ENCODE measurements at places on chromosomes 4 and X.

DNA sequence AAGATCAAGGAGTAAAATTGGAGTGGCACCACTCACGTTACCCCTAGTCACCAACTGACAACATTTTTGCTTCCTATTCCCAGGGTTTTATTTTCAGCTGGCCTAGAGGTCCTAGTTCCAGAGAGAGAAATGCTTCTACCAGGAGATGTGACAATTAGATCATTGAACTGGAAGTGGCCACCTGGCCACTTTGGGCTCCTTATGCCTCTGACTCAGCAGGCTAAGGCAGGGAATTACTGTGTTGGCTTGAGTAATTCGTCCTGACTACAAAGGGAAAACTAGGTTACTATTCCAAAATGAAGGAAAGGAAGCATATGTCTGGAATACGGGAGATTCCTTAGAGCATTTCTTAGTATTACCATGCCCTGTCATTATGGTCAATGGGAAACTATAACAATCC is 831.6 kb upstream of the NDST4 start:
- DNase-seq, result no peak

- DNase-seq, result no peak
Measured at GRCh38 chrX:69237236-69237635, 72.0 kb upstream of the PJA1 start.

GRCh38 chr4:124325690-124326089 is 386.8 kb downstream of the ANKRD50 start:
- DNase-seq, result no peak

DNA sequence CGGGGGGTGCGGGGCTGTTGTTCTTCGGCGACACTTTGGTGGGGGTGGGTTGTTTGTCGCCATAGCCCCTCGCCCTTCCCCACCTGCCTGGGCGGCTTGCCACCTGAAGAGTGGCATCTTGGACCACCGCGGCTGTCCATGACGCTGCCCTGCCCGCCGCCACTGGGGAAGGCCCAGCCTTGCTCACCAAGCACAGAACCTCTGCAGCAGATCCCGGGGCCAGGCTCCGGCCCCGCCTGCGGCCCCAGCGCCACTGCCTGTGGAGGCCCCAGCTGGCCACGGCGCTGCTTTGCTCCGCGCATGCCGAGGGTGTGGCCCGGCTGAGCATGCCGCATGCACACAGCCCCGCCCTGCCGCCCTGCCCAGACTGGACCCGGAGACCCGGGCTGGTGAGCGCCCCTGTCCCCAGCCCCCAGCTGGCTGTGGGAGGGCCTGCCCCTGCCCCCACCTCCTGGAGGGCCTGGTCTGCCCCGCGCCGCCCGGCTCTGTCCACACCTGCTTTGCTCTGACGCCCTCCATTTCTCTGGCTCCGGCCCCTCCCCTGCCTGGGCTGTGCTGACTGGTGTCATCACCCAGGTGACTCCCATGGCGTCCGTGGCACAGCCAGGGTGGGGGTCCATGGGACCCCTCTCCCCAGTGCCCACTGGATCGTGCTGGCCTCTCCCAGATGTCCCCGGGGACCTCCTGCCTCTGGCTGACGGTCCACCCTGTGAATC is 5.3 kb downstream of the NAT8L start:
- no peak for DNase-seq

GRCh38 chrX:80317646-80318045 is 102.6 kb upstream of the TENT5D start:
- no peak for DNase-seq

- no peak for DNase-seq
Measured at GRCh38 chrX:150352581-150352980, 10.5 kb upstream of the MAMLD1 start.

DNA sequence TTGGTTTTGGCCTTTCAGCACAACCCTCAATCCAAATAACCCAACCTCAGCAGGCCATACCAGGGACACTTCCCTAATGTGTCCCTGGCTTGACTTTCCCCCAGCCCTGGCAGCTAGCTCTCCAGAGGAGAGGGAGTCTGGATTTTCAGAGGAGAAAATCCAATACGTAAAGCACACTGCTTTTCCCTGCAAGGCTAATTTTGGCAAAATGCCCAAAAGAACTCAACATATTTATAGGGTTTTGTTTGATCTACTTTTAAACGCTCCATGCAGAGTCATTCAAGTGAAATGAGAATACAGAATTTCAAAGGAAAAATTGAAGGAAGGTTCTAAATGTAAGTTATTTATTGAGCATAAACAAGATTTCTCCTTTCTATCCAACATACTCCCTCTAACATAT is 167.2 kb downstream of the SH3KBP1 start:
- DNase-seq, result no peak

- DNase-seq, result no peak
Measured at GRCh38 chr4:187071946-187072600, 348.4 kb upstream of the FAT1 start.

DNA sequence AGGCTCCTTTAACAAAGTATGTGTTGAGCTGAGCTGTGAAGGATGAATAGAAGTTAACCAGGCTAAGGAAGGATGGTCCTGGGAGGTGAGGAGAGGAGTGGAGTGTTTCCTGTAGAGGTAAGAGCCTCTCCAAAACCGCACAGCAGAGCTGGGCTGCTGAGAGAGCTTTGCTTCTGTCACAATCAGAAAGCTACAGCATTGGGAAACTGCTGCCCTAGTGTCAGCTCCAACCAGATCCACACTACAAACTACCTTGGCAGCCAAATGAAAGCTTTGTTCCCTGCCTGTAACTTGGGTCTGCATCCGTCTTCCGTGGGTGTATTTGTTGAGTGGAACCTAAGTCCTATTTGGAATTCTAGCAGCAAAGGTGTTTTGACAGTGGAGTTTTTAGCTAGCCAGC is 91.8 kb downstream of the REPS2 start:
- no peak for DNase-seq

DNA sequence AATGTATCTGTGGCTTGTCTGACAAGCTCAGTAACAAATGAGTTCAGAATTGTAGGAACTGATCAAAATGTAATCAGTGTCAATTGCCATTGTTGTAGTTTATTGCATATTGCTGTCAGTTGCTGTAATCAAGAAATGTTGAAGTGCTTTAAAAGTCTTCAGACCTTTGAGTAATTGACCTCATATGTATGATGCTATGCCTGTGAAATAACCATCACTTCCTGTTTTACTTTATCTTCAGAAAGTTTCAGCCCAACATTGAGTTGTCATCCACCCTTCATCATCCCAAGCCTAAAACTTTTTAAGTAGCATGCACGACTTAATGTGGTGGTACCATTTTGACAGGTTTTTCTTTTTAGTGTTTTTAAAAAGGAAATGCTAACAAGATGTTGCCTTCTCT is 212.4 kb downstream of the ARHGAP10 start:
- no peak for DNase-seq

DNA sequence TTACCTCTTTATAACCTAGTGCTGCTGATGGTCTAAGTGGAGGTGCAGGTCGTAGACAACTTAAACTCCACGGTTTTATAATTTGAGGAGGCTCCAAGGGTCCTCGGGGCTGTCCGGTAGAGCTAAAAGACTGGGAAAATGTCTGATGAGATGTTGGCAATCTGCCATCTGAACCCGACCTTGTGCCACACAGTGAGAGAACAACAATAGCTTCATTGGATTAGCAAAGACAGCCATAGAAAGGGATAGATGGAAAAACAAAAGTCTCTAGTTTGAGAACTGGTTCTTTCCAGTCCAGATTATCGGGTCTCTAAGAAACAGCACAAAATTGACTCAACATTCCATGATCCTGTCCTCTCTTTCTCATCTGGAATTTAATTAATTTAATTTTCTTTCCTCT is 31.6 kb downstream of the CD40LG start:
- no peak for DNase-seq

GRCh38 chr4:87476934-87477333 is 52.2 kb downstream of the SPARCL1 start:
- DNase-seq, result no peak

GRCh38 chrX:143757887-143758286 is 37.3 kb upstream of the SPANXN2 start:
- DNase-seq, result no peak

- DNase-seq, result no peak
Measured at GRCh38 chrX:108610141-108610540, 126.2 kb downstream of the IRS4 start.

DNA sequence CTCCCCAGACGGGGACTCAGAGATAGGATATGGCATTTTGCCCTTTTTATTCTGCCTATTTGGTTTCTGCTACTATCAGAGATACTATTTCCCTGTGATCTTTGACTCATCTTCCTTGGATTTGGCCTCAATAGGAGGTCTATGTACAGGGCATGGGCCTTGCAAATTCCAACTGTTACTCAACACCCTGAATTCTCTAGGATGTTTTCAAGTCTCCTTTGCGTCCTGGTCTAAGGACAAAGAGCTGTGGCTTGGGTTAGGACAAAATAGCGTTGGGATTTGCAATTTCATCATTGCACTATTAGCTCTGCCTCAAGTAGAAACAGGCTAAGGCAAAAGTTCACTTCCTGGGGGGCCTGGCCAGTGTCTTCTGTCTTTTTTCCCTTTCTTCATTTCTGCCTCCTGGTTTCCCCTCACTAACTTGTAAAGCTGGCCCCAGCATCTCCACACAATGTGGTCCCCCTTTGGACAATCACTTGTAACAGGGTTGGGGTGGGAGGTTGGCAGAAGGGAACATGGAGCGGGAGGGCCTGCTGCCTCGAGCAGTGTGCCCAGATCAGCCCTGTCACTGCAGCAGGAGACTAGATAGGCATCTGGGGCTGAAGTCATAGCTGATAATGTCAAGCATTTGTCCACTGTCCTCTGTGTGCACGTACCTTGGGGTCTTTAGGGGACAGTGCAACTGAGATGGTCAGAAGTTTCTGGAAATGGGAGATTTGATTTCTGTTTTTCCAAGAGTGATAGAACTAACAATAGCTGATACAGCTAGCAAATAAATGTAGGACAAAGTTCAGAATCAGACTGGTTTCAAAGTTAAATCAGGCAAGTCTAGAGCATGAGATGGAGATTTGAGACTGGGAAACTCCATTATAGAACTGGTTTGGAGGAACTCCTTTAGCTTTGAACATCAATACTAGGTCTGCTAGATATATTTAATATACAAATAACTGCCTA is 25.8 kb upstream of the STBD1 start:
- no peak for DNase-seq

GRCh38 chr4:121176082-121176934 is 12.2 kb upstream of the TNIP3 start:
- DNase-seq, result no peak

DNA sequence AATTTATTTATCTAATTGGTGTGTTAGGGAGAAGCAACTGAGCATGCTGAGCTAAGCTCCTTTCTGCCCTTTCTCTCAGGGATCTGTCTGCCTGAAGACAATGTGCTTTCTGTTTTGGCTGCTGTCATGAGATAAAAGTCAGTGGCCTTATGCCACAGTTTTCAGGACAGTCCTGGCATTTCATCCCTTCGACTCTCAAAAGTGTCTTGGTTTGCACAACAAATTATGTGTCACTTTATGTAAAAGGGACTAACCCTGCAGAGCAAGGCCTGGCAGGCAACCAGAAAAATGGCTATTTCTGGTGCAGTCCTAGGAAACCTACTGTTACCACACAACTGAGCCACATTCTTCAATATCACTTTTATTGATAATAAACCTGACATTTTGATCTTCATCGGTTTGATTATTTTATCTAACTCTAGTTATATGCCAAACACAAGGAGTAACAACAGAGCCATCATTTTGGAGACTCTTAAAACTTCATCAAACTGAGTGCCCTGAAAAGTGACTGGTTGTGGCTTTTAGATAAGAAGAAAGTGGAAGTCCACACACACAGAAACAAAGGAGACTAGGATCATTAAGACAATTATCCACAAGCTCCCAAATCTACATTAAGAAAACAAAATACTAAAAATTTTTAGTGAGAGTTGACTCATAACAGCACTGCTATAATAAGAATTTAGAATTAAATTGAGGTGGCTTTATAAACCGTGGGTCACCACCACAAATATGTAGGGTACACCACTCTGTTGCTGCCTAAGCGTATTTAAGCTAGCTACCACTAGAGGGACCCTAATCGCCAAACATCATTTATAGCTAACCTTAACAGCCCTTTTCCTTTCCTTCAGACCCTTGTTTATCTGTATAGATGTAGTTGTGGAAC is 95.9 kb upstream of the PTPN13 start:
- no peak for DNase-seq

GRCh38 chr4:76758996-76759395 is 138.9 kb downstream of the SOWAHB start:
- no peak for DNase-seq

DNA sequence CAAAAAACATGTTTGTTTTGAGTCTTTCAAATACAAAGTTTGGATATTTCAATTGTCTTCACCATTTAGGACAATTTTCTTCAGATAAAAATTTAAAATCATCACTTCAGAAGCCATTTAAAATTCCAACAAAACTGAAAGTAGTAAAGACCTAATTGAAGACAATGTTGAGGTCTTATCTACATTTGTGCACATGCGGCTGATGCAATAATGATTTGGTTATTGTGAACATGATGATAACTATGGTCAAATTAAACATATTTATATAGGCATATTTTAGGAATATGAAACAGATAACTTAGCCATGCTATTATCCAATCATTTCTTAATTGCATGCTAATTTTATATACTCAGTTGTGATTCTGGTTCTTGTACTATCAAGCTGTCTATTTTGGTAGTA is 407.5 kb downstream of the GALNTL6 start:
- no peak for DNase-seq

DNA sequence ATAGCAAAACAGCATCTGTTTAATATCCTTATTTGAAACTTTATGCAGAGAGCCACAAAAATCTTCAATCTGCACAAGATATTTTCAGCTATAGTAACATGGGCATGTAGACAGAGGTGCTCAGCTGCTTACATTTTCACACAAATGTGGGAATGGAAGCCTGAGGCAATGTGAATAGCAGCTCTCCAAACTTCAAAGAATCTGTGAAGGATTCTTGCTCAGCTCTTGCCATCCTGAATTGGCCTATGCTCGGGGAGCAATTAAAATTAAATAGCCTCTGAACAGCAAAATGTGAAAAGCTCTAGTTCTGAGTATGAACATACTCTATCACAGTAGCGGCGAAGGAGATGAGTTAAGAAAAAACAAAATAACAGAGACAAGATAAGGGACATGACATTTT is 1523.8 kb downstream of the PCDH7 start:
- DNase-seq, result no peak

GRCh38 chr4:58522765-58523382 is 1412.7 kb upstream of the IGFBP7 start:
- no peak for DNase-seq

DNA sequence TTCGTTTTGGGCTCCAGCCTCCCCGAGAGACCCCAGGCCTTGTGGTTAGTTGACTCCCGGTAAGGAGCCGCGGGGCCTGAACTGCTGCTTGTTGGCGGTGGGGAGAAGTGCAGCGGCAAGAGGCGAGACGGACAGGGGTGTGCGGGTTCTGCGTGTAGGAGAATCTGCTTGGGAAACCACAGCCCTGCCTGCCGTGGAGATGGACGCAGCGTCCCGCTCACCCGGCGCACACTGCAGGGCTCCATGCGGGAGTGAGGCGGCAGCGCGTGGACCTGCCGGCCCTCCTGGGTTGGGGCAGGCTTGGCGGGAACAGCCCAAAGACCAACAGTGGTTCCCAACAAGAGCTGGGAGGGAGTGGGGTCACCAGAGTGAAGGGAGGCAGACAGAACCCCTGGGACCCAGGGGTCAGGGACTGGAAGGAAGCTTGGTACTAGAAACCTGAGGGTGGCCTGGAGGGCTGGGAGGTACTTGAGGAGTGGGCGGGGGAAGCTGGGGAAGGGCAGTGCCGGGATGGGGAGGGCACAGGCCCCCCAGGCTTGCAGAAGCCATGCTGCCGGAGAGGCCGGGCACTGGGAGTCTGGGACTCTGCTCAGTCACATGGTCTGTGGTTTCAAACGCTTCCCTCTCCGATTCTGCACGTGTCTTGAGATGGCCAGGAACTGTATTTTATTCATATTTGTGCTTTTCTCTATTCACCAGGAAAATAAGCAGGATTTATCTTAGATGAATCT is 70.8 kb downstream of the RGS12 start:
- no peak for DNase-seq

All from GM12892 (cell line).